ENCODE measurements at places on chromosomes 2 and 18.

DNA sequence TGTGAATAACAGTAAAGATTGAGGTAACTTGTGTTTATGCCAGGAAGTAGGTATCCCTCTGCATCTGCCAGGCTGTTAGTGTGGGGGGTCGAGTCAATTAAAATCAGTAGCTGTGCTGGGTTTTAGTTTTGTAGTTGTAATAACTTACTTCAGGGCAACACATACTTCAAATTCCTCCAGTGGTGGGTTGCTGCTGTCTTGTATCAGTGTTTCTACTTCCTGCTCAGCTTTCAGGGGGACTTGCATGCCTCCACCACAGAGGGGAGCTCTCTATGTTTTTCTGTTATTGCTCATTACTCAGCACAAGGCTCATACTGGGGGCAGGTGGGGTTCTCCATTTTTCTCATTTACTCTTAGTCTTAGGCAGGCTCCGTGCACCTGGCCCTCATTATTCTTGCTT, 136.8 kb downstream of the CAPN13 start:
- no peak for DNase-seq

- no peak for DNase-seq
These were observed 1.3 kb downstream of the KHK start for GRCh38 chr2:27087823-27088410.

DNA sequence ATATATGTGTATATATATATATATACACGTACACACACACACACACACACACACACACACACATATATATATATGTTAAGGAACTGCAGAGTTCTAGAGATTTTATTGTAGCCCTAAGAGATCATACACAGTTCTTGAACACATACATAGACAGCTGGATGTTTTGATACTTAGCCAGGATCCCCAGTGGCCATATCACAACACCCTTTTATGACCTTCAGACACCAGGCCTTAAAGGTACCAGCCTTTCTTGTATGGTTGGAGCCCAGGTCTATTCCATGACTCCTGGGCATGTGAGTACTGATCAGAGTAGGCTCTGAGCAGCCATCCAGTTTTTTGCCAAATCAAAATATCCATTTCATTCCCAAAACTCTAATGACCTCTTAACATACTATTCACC, 138.3 kb downstream of the MYO1B start:
- no peak for DNase-seq

DNA sequence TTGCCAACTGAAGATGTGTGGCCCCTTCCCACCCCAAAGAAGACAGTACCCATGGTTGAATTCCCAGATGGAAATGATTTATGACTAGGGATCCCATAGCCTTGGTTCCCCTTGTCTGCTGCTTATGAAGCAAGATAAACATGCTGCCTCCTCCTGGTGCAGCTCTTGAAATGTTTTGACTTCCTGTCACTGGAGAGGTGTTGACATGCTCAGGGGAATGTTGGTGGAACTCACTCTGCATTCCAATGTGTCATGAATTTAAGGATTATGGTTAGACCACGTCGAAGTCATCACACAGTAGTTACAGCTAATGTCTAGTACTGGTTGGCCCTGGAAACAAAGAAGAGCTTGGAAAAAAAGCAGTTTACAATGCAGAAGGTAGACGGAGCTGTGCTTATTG, 69.0 kb upstream of the FAM110C start:
- DNase-seq, result no peak

DNA sequence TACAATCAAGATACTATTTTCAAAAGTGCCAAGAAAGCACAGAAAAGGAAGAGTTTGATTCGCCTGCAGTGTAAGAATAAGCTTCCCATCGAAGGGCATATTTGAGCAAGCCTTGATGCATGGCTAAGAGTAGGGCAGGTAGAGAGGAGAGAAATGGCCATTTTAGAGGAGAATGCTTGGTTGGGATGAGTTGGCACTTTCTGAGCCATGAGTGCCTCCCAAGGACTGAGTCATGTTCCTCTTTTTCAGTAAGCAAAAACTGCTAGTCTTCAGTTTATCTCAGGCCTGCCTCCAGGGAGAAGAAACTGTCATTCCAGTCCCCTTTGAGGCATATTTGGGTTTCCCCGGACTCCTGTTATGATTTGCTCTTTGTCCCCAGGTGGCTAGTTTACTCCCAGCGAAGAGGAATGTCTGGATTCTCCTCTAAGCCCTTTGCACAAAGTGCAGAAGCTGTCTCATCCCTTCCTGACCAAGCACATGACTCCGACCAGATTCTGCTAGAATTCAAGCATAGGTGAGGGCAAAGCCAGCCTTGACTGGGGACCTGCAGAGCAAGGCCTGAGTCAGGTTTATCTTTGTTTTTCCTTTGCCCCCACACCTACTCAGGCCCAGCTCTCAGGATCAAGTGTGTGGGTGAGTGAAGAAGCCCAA, 115.2 kb downstream of the TTC32 start:
- DNase-seq, result no peak

GRCh38 chr2:84776011-84776410, 104.9 kb downstream of the TRABD2A start:
- no peak for DNase-seq

DNA sequence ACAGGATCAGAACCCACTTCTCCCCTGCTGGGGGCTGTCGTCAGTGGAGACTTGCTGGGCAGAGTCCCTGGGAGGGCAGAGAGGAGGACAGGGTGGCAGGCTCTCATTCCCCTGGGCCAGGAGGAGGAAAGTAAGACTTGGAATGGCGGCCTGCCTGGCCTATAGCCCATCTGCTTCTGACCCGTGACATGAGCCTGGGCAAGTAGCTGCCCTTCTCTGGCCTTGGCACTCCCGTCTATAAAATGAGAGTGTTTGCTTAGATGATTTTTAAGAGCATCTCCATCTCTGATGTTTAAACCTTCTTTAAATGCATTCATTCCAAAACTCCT, 173.0 kb downstream of the DDX1 start:
- no peak for DNase-seq

DNA sequence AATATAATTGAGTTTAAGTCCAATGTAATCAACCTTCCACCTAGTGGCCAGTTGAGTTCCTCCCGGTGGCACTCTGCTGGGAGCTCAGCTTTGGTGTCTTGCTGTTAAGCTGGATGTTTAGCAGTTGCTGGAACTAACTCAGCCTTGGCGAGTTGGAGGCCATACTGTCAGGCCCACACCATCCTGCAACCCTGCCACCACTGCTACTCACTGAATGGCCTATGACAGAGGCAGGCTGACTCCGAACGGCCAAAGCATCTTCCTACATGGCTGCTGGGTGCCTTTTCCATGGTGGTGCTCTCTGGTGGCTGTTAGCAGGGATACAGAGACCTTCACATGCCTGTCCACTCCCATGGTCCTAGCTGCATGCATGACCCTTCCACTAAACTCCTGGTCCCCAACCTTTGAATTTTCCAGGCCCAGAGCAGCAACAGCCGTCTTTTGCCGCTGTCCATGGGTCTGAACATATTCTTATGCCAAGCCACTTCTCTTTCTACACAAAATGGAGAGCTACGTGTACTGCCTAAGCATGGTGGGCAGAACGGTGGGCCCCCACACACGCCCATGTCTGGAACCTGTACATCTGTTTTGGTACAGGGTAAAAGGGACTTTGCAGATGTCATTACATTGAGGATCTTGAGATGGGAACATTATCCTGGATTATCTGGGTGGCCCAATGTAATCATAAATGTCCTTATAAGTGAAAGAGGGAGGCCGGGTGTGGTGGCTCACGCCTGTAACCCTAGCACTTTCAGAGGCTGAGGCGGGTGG, 15.0 kb upstream of the TRAF3IP1 start:
- no peak for DNase-seq

DNA sequence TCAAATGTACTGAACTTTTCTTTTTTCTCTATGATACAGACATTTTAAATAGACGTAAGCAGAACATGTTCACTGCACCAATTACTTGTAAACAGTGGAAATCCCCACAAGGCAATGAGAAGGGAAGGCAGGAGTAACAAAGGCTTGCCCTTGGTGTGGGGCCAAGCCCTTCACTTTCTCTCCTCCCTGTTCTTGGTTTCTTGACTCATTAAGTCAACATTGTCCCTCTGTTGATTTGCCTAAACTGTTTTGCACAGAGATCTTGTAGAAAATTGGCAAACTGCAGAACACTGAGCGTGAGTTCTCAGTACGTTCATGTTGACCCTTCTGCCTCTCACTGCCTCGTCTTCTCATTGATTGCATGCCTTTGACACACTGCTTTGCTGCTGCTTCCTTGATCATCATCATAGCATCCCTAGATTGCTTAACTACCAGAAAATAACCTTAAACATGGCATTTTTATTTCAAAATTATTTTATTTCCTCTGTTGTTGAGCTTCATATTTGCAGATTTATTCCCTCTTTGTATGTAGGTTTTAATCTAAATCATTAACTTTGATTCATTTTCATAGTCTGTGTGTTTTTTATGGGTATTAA, 257.7 kb downstream of the PTGR3 start:
- DNase-seq, result peak; percentile 94

GRCh38 chr18:13437034-13437433, 218.5 kb downstream of the LDLRAD4 start:
- no peak for DNase-seq
